ENCODE measurements at places on chromosomes 13 and 19. TPM values are rescaled to one million over a fixed set of nuclear protein-coding genes. Genes with fewer than 3 reads are reported as not detected.

The SBSN gene
- not detected for total RNA-seq

The MEDAG gene
- 12.2 TPM for total RNA-seq

The STARD13 gene
- 67.8 TPM for total RNA-seq

The GRIK5 gene
- total RNA-seq = 2.5 TPM

The NFIX gene
- 83.5 TPM for total RNA-seq

The ZNF546 gene
- 23.4 TPM for total RNA-seq

The ZNF599 gene
- total RNA-seq = 9.5 TPM

The SYNGR4 gene
- total RNA-seq = not detected

The ZNF155 gene
- 14.1 TPM for total RNA-seq

The ARGLU1 gene
- 177 TPM for total RNA-seq

The C2CD4C gene
- total RNA-seq = 0.42 TPM
